ENCODE measurements at places on chromosomes 5 and 9.

DNA sequence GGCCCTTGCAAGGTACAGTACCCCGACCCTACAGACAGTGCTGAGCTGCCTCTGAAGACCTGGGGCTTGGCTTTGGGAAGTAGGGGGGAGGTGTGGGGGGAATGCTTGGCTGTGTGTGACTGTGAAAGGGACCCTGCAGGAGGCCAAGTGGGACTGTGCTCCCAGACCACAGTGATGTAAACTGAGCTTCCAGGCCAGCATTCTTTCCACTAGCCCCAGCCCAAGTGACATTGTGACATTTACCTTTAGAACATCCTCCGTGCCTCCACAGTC, 31.2 kb downstream of the HMCN2 start:
- no peak for DNase-seq

DNA sequence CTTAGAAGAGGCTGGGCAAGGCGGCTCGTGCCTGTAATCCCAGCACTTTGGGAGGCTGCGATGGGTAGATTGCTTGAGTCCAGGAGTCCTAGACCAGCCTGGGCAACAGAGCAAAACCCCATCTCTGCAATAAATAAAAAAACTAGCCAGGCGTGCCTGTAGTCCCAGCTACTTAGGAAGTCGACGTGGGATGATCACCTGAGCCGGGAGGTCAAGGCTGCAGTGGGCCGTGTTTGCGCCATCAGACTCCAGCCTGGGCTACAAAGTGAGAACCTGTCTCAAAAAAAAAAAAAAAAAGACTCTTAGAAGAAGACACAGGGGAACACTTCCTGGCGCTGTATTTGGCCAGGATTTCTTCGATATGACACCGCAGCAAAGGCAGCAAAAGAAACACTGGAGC, 23.7 kb upstream of the NRARP start:
- DNase-seq = no peak

DNA sequence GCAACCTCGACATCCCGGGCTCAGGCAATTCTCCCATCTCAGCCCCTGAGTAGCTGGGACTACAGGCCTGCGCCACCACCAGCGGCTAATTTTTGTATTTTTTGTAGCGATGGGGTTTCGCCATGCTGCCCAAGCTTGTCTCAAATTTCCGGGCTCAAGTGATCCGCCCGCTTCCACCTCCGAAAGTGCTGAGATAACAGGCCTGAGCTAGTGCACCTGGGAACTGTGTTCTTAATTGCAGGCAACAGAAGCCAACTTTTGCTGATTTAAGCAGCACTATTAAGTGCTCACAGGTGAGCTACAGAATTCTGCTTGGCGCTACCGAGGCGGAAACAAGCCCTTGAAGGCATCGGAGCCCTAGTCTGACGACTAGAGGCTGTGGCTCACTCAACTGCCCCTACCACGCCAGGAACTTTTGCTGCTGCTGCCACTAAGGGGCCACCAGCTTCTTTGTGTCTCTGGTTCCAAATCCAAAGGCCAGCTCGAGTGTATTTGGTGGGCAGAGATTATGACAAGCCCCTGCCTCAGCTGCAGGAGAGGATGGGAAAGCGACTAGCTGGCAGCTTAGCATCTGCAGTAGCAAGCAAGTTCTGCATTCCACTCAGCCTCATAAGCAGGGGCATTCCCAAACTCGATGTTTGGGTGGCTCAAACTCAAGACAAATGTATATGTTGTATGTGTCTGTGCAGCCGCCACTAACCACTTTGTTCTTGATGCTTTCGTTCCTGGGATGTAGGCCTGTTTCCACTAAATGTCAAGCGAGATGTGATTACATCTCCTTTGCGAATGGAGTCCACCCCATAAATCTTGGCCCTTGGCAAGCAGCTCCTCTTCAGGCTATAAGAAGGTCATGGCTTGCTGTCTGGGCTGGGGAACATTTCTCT, 10.6 kb upstream of the HMCN2 start:
- no peak for DNase-seq

DNA sequence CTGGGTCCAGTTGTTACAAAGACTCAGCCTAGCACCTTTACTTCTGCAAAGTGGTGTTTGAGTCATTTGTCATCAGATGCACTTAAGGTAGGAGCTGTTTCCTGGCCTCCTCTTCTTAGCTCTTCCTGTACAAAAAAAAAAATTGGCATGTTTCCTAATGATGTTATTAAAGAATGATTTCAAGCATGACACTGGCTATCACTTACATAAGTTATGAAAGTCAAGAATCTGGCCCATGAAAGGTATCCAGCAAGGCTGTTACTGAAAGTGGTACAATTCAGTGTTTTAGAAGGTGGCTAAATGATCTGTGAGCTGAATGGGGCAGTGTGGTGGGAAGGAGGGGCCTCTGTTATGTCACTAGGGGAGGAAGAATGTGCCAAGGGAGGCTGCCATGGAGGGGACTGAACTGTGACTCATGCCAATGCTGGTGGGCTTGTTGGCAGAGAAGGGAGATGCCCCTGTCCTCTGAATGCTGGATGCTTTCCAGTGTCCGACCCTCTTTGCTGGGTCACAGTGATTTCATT, 175.1 kb upstream of the MAP1B start:
- no peak for DNase-seq

DNA sequence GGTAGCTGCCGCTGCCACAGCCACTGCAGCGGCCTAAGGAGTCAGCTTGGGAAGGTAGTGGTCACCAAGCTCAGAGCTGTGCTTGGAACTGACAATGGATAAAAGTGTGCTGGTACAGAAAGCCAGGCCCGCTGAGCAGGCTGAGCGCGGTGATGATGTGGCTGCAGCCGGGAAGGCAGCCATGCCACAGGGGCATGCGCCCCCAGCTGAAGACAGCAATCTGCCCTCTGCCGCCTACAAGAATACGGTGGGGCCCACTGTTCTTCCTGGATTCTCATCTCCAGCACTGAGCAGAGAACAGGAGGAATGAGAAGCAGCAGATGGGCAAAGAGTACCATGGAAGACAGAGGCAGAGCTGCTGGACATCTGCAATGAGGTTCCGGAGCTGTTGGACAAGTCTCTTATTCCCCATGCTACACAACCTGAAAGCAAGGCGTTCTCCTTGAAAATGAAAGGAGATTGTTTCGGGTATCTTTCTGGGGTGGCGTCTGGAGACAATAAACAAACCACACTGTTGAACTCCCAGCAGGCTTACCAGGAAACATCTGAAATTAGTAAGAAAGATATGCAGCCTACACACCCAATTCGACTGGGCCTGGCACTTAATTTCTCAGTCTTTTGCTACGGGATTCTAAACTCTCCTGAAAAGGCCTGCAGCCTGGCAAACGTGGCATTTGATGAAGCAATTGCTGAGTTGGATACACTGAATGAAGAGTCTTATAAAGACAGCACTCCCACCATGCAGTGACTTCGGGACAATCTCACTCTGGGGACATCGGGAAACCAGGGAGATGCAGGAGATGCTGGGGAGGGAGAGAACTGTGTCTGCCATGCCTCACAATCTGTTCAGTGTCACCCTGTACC, 22.8 kb upstream of the ANKRD18A start:
- DNase-seq = no peak

DNA sequence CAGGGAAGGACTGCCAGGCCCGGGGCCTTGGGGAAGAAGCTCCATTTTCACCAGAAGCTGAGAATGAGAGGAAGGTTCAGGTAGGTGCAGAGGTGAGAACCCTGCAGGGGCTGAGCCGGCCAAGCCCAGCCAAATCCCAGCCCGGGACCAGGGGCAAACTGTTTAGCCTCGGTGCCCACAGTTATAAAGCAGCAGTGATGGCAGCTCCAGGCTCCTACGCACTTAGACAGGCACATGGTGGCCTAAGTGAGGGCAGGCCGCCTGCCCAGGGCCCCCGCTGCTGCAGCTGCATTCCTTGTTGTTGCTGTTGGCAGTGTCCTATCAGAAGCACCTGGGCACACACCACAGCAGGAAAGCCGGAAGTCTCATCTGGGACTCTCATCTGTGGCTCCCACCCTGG, 159.9 kb upstream of the FOXD4L5 start:
- DNase-seq = no peak

DNA sequence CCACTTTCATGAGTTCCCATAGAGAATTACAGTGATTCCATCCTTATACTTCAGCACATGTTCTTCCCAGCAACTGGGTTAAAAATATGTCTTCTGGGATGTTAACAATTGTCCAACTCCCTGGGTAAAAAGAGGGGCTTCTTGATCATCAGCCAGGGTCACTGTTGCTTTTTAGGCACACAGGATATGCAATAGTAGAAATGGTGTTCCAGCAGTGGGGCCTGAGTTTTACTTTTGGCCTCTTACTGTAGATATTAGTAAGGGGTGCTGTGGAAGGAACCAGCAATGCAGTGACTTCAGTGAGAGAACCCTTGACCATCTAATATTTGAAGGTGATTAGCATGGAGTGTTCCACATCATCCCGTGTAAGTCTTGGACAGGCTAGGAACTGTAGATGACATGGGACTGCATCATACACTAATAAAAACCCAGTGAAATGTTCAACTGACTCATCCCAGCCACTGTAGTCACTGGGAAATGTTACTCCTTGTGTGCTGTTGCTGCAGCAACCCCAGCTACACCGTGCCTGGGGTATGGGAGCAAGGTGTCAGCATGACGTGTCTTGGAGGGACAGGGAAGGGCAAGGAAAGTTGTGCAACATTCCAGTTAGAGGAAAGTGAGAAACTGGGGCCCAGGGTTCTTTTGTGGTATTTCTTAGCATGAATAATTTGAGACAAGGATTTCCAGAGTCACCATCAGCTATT, 610.9 kb downstream of the RAB3C start:
- no peak for DNase-seq

- no peak for DNase-seq
Measured at GRCh38 chr9:126507318-126508109, 106.2 kb upstream of the LMX1B start.
